ENCODE measurements at places on chromosomes 13 and 19.

DNA sequence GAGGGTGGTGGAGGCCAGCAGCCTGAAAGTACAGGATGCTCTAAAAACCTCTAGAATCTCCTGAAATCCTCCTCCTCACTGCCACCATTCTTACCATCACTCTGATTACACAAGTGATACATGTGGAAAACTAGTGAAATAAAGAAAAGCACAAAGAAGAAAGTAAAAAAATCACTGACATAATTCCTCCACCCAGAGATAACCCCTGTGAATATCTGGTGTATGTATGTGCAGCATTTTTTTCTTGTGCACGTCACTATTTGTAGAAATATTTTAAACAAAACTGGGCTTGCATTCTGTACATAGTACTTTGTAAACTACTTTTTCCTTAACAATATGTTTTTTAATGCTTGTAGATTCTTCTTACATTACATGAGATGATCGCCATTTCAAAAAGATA lies 73.2 kb downstream of the CDADC1 start:
- no peak for DNase-seq

GRCh38 chr19:10368101-10368803 lies 12.1 kb downstream of the TYK2 start:
- DNase-seq, result no peak

- no peak for DNase-seq
These were observed 3.8 kb downstream of the BLVRB start for GRCh38 chr19:40461669-40462221.

DNA sequence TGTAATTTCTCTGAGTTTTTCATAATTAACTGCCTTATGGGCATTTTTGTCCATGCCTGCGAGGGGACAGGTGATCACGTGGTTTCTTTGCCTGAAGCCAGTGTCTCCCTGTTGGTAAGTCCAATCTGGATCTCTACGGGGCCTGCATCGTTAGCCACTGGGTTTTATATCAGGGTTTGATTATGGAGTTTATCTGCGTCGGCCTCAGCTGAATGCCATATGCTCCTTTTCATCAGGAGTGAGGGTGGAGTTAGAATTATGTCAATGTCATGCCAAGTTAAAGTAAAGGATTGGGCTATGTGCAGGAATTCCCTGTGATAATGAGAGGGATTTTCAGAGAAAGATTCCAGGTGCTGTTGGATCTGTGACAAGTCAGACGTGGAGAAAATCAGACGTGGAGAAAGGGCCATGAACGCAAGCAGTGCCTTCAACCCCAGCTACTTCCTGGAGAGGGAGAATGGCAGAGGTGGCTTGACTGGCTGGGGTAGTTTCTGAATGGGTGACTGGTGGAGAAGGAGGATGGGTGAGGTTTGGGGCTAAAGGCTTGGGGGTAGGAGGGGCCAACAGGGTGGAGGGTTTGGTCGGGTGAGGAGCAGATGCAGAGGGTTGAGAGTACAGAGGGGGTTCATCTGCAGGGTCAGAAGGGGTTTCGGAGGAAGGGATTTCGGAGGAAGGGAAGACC lies 24.3 kb downstream of the TMEM255B start:
- DNase-seq, result no peak

- no peak for DNase-seq
These were observed 237.9 kb downstream of the NALCN start for GRCh38 chr13:101178406-101178805.

- no peak for DNase-seq
These were observed 53.2 kb downstream of the C13orf42 start for GRCh38 chr13:51057906-51058305.

DNA sequence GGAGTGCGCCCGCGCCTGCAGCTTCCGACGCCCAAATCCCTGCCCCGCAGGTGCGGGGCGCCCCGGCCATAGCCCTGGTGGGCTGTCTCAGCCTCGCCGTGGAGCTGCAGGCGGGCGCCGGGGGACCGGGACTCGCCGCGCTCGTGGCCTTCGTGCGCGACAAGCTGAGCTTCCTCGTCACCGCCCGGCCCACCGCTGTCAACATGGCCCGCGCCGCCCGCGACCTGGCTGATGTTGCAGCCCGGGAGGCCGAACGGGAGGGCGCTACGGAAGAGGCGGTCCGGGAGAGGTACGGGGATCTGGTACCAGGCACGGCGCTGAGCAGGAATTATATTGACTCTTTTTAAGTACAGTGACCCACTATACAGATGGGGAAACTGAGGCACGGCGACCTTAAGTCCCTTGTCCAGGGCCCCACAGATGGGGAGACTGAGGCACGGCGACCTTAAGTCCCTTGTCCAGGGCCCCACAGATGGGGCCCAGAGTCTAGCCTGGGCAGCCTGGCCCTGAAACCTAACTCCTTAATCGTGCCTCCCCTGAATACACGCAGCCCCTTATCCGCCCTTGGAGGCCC lies 586 bp downstream of the MRI1 start:
- DNase-seq, result peak; percentile 40

- DNase-seq, result no peak
These were observed 2.7 kb downstream of the COL4A1 start for GRCh38 chr13:110304256-110304655.

DNA sequence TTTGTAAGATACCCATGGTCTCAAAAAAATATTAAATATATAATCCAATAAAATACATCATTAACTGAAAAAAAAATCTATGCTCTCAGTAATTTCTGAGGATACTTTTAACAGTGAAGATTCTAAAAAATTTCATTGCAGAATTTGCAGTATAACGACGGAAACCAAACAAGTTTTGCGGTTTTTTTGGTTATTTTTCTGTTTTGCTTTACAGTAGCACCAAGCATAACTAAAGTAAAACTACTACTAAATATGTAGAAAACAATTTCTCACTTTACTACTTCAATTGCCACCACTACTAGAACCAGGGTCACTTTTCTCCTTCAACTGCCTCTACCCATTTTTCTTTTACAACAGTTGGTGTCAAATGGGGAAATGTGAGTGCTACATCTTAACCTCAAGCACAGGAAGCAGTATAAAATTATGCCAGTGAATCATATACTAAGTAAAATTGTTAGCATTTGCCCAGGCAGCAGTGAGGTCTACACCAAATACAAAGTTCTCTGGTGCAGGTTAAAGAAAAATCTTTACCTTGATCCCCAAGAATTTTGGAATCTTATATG lies 24.1 kb downstream of the MICU2 start:
- DNase-seq, result no peak

GRCh38 chr19:17479325-17479791 lies 9.0 kb downstream of the SLC27A1 start:
- no peak for DNase-seq

GRCh38 chr19:15529774-15530372 lies 21.5 kb downstream of the CYP4F22 start:
- DNase-seq, result no peak

- DNase-seq, result no peak
These were observed 63.4 kb downstream of the PEPD start for GRCh38 chr19:33458171-33458633.

- no peak for DNase-seq
These were observed 4.0 kb downstream of the SELENOV start for GRCh38 chr19:39518975-39519374.

GRCh38 chr13:52780611-52781010 lies 41.0 kb upstream of the CNMD start:
- no peak for DNase-seq

- DNase-seq, result no peak
These were observed 15.6 kb upstream of the NOTCH3 start for GRCh38 chr19:15216363-15216762.

DNA sequence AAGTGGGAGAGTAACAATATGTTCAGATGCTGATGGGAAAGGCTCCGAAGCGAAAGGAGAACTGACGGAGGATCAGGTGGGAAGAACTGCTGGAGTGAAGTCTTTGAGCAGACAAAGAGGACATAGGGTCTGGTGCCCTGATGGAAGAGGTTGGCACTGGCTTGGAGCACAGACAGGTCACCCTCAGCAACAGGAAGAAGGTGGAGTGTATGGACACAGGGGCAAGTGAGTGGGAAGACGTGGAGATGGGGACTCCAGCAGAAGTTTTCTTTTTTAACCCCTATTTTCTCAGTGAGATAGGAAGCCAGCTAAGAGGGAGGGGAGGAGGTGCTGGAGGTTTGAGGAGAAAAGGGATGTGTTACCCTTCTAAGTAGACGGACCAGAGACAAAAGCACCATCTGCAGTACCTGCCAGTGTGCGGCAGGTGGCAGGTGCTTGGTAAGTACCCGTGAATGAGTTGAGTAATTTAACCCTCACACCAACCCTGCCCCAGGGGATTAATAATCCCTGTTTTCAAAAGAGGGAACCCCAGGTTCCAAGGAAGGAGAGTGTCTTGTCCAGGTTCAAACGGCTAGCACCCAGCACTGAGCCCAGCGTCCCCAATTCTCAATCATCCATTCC lies 11.2 kb downstream of the HAS1 start:
- no peak for DNase-seq

- DNase-seq, result no peak
These were observed 553.1 kb downstream of the EFNB2 start for GRCh38 chr13:105982219-105982930.

GRCh38 chr19:38308926-38309614 lies 5.0 kb downstream of the C19orf33 start:
- DNase-seq, result no peak

DNA sequence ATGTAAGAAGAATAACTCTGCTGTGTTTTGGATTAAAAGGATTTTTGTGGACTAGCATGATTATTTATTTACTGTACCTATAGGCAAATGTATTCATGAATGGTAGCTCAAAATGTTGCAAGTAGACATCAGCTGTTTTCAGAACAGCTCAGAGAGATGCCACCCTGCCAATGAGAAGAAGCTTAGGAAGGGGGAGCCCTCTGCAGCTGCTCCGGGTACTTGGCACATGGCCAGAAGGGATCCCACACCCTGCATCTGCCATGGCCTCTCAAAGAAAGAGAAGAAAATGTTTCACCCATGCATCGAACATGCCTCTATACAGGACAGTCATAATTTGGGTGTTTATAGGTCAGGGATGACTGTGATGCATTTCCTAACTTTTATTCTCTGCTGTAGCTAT lies 30.5 kb upstream of the MBNL2 start:
- DNase-seq, result no peak

DNA sequence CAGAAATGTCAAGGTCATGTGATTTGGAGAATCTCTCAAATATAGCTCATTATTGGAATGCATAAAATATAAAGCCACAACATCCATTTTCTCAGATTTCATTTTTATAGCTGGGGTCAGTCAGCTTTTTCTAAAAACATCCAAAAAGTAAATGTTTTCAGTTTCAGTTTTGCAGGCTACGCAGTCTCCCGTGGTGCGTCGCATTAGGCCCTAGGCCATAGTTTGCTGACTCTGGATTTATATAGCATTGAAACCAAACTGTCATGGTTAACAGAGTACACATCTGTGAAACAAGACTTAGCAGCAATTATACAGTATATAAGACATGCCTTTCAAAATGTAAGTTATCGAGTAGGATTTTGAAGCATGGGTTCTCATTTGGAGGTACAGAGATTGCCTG lies 140.0 kb downstream of the IRS2 start:
- no peak for DNase-seq

- no peak for DNase-seq
These were observed 25.9 kb downstream of the RCBTB2 start for GRCh38 chr13:48507021-48507420.

GRCh38 chr13:112127564-112128330 lies 60.8 kb downstream of the SOX1 start:
- no peak for DNase-seq

DNA sequence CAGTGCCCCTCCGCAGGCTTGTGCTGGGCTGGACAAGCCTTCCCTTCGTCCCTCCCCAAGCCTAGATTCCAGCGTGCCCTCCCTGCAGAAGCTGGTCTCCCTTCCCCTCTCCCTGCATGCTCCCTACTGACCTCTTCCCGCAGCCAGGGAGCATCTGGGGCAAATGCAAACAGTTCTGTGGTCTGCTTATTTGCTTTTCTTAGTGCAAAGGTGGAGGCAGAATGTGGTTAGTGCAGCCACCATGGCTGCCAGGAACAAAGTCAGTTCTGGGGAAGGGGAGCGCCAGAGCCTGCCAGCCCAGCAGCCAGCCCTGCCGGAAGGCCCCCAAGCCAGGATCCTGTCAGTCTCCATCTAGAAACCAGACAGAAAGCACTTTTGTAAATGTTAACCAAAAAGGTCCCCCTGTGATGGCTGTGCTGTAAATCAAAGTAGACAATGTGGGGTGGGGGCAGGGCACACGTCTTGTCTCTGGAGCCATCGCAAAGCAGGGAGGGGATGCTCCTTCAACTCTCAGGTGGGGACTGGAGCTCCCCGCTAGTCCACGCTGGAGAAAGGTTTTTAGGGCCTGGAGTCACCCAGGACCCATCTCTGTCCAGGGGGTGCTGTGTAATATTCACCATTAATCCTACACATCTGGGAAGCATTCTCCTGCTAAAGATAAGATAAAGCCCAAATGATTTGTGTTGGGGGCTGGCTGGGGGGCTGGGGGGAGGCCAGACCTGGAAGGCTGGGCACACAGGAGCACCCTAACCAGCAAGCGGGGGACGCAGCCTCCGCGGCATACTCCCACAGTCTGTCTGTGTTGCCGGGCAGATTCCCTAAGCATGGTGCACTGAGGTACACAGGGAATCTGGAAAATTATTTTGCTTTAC lies 30.9 kb downstream of the SERP2 start:
- DNase-seq, result no peak

Data from stimulated activated CD4-positive, alpha-beta T cell treated with anti-CD3 and anti-CD28 coated beads, Interleukin-4, amount 100 ng/mL, for 24 hours (primary cell).